ENCODE measurements at places on chromosomes 7 and 10. TPM values are rescaled to one million over a fixed set of nuclear protein-coding genes. Genes with fewer than 3 reads are reported as not detected.
A peak's percentile ranks its signal among the peaks of the same experiment; 100 is the strongest.

- no peaks in the 10 kb centered on the region for H3K27me3 ChIP-seq
- H3K4me1 ChIP-seq: peaks cover 23% of the 10 kb centered on the region
- peak; percentile 45 for DNase-seq
- H3K4me3 ChIP-seq: peak overlapping the region; percentile 69
- H3K36me3 ChIP-seq: no peaks in the 10 kb centered on the region
- peak overlapping the region; percentile 9 for H3K27ac ChIP-seq
Observed at GRCh38 chr10:114631666-114632417, 26.2 kb downstream of the ABLIM1 start.

DNA sequence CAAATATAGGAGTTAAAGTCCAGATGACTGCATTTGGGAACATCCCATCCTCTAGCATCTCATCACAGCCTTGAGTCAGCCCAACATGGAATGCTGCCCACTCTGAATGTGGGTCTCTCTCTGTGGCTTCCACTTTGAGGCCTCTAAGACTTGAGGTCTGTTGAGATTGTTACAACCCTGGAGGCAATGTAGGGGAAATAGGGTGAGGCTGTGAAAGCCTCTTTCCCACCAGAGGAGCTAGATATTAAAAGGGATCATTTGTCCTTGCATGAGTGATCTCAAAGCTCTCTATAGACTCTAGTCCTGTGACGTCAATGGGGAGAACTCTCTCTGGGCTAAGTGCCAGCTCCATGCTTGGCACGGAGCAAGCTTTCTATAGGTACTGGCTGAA is 6.4 kb upstream of the GOLGA7B start:
- H3K27ac ChIP-seq: no peak overlapping the region
- no peaks in the 10 kb centered on the region for H3K36me3 ChIP-seq
- H3K27me3 ChIP-seq: no peaks in the 10 kb centered on the region
- DNase-seq: no peak

- H3K27me3 ChIP-seq: no peaks in the 10 kb centered on the region
- H3K27ac ChIP-seq: no peak overlapping the region
- H3K36me3 ChIP-seq: no peaks in the 10 kb centered on the region
- DNase-seq: no peak
Observed at GRCh38 chr7:86953219-86953618, 106.2 kb downstream of the ELAPOR2 start.

GRCh38 chr10:114879541-114880158 is 58.1 kb downstream of the FHIP2A start:
- H3K36me3 ChIP-seq: no peaks in the 10 kb centered on the region
- no peak overlapping the region for H3K4me3 ChIP-seq
- H3K27ac ChIP-seq: no peak overlapping the region
- peak; percentile 27 for DNase-seq
- H3K27me3 ChIP-seq: no peaks in the 10 kb centered on the region

- no peak overlapping the region for H3K4me3 ChIP-seq
- peaks cover 7% of the 10 kb centered on the region for H3K4me1 ChIP-seq
- peaks cover 2% of the 10 kb centered on the region for H3K36me3 ChIP-seq
- no peaks in the 10 kb centered on the region for H3K27me3 ChIP-seq
Observed at GRCh38 chr10:87658858-87659555, 671 bp upstream of the PAPSS2 start.

DNA sequence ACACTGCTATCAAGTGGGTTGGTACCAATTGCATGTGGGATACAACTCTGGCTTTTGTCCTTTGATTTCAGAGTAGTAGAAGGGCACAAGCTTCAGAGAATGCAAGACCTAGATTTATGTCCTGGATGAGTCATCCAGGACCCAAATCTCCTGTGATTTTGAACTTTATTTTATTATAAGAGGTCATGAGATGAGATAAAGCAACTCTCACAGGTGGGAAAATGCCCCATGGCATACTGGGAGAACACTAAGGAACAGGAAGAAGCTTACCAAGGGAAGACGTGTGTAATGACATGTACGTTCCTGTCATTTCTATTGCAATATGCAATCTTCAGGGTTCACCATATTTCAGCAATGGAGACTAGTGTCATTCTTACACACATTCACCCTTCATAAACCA is 966 bp downstream of the MALRD1 start:
- H3K4me1 ChIP-seq: no peaks in the 10 kb centered on the region
- no peaks in the 10 kb centered on the region for H3K27me3 ChIP-seq
- no peak overlapping the region for H3K4me3 ChIP-seq
- no peak for DNase-seq
- no peaks in the 10 kb centered on the region for H3K36me3 ChIP-seq
- H3K27ac ChIP-seq: no peak overlapping the region

- H3K4me1 ChIP-seq: peaks cover 29% of the 10 kb centered on the region
- H3K36me3 ChIP-seq: no peaks in the 10 kb centered on the region
- no peak overlapping the region for H3K4me3 ChIP-seq
- H3K27ac ChIP-seq: peak overlapping the region; percentile 98
Observed at GRCh38 chr7:17369691-17370426, 71.4 kb downstream of the AHR start.

DNA sequence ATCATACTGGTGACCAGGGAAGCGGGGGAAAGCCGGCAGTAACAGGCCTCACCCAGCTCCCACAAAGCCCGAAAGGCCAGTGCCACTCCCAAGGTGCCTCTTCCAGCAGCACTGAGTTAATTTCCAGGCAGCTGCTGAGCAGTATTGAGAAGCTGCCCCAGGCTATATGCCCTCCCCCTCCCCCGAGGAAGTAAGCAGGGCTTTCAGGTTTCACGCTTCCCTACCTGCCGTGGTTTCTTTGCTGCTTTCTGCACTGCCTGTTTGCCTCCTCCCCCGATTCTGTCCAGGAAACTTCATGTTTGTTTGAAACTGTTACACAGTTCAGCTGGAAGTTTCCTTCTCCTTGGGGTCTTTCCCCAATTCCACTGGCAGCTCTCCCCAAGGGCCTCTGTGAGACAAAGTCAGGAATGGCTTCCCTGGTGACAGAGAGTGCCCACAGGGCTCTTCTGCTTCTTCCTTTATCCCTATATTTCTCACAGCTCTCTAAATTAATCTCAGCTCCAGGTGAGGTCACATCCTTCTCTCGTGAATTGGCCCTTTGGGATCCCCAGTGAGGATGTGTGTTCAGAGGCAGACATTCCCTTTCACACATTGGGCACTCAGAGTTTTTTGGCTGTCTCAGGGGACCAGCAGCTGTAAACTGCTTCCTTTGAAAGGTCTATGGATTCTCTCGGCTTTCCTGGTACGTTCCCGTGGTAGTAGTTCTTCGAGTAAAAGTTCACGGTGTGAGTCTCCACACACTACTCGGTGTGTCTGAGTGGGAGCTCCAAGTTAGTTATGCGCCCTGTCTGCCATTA is 19.4 kb downstream of the C1GALT1 start:
- no peaks in the 10 kb centered on the region for H3K27me3 ChIP-seq
- H3K27ac ChIP-seq: no peak overlapping the region
- no peaks in the 10 kb centered on the region for H3K36me3 ChIP-seq

DNA sequence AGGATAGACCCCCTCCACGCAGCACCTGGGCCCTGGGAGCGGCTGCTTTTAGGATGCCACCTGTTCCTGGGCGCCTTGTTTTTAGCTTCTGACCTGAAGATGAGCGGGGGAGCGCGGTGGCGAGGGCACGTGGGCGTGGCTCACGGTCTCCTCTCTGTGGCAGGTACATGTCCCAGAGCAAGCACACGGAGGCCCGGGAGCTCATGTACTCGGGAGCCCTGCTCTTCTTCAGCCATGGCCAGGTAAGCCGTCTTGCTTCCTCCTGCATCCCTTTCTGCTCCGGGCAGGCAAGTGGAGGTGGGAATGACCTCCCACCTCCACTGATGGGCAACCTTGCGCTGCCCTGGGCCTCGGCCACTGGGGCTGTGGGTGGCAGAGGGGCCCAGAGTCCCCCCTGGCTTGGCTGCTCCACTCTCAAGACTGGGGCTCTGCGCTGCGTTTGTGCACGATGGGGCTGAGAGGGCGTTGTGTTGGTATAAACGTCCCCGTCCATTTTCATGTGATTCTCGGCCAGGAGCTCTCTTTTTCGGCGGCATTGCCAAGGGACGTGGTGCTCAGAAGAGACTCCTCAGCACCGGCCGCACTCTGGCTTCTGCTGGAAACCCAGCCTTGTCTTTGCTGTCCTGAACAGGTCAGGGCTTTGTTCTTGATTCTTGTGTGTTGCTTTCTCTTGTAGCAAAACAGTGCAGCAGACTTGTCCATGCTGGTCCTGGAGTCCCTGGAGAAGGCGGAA is 9.7 kb downstream of the GET4 start:
- H3K27me3 ChIP-seq: no peaks in the 10 kb centered on the region
- no peak overlapping the region for H3K27ac ChIP-seq
- H3K4me3 ChIP-seq: no peak overlapping the region
- no peak for DNase-seq
- H3K36me3 ChIP-seq: peaks cover 17% of the 10 kb centered on the region
- no peaks in the 10 kb centered on the region for H3K4me1 ChIP-seq

- no peak overlapping the region for H3K4me3 ChIP-seq
- H3K4me1 ChIP-seq: no peaks in the 10 kb centered on the region
Observed at GRCh38 chr10:3835770-3836169, 50.8 kb upstream of the KLF6 start.

GRCh38 chr10:133170092-133170491 is 10.1 kb downstream of the KNDC1 start:
- H3K4me3 ChIP-seq: no peak overlapping the region
- H3K27me3 ChIP-seq: no peaks in the 10 kb centered on the region
- H3K36me3 ChIP-seq: no peaks in the 10 kb centered on the region

DNA sequence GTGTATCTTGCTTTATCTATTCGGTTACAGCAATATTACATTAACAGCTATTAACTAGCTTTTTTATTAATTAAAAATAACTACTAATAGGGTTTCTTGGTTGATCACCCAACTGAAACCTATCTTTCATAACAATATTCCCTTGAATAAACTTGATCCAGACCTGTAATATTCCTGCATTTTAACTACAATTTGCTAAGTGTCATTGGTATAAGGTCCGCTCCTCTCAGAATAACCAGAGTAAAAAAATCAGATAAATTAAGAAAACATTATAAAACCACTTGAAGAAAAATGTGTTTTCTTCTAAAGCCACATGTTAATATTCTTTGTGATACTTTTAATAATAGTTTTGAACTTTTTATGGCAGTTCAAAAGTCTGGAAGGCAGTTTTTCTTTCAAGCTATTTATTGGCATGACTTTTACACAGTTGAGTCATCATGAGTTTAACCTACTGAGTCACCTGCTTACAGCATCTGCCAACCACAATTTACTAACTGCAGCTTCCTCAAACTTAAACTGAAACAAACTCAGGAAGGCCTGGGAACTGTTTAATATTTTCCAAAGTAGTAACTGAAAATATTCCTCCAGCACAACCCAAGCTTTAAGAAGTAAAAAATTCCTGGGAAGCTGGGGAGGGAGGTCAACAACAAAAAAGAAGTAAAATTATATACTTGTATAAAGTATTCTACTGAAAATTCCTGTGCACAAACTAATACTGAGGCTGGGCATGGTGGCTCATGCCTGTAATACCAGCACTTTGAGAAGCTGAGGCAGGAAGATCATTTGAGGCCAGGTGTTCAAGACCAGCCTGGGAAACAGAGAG is 103.2 kb downstream of the NRBF2 start:
- peak overlapping the region; percentile 2 for H3K27ac ChIP-seq
- no peaks in the 10 kb centered on the region for H3K27me3 ChIP-seq
- no peaks in the 10 kb centered on the region for H3K36me3 ChIP-seq
- peak; percentile 93 for DNase-seq
- H3K4me1 ChIP-seq: no peaks in the 10 kb centered on the region
- no peak overlapping the region for H3K4me3 ChIP-seq

DNA sequence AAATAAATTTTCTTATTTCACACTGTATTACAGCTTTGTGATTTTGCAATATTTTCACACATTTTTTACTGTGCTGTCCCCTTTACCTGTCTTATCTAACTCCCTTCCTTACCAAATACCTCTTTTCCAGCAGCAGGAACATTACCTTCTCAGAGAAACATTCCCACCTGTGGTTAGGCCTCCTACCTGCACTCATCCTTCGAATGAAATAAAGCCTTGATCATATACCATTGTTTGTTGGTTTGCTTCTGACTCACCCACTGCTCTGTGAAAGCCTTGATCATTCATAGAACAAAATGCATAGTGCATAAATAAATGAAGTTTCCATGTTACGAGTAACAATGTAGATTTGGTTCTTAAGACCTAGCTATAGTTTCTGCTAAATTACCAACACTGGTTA is 256.3 kb downstream of the ARL4A start:
- no peak for DNase-seq
- H3K27me3 ChIP-seq: no peaks in the 10 kb centered on the region
- H3K27ac ChIP-seq: no peak overlapping the region
- H3K4me1 ChIP-seq: no peaks in the 10 kb centered on the region

- no peaks in the 10 kb centered on the region for H3K36me3 ChIP-seq
- H3K4me3 ChIP-seq: no peak overlapping the region
Observed at GRCh38 chr7:142790555-142790954, 19.8 kb downstream of the PRSS2 start.

- no peaks in the 10 kb centered on the region for H3K27me3 ChIP-seq
- peaks cover 30% of the 10 kb centered on the region for H3K4me1 ChIP-seq
- peak; percentile 88 for DNase-seq
- H3K36me3 ChIP-seq: no peaks in the 10 kb centered on the region
- H3K4me3 ChIP-seq: peak overlapping the region; percentile 17
- peak overlapping the region; percentile 97 for H3K27ac ChIP-seq
Observed at GRCh38 chr7:55086413-55087201, 67.8 kb downstream of the EGFR start.

- H3K27me3 ChIP-seq: no peaks in the 10 kb centered on the region
- no peak overlapping the region for H3K4me3 ChIP-seq
- DNase-seq: no peak
- peaks cover 3% of the 10 kb centered on the region for H3K4me1 ChIP-seq
- H3K27ac ChIP-seq: no peak overlapping the region
Observed at GRCh38 chr10:119700321-119700954, 25.4 kb upstream of the INPP5F start.

- no peaks in the 10 kb centered on the region for H3K27me3 ChIP-seq
- H3K27ac ChIP-seq: no peak overlapping the region
- H3K4me3 ChIP-seq: no peak overlapping the region
- no peaks in the 10 kb centered on the region for H3K36me3 ChIP-seq
- H3K4me1 ChIP-seq: no peaks in the 10 kb centered on the region
- no peak for DNase-seq
Observed at GRCh38 chr7:135791543-135792362, 43.1 kb upstream of the FAM180A start.

HHEX gene
- total RNA-seq: 3.5 TPM

CALCR gene
- not detected for total RNA-seq

TMEM236 gene
- total RNA-seq: 0.17 TPM

FAM25G gene
- total RNA-seq: not detected

CELF2 gene
- 25.1 TPM for total RNA-seq

EIF5AL1 gene
- 0.33 TPM for total RNA-seq

SLC26A5 gene
- total RNA-seq: not detected

Measured in fibroblast of lung (primary cell).